ENCODE measurements at places on chromosomes 6 and 20. TPM values are rescaled to one million over a fixed set of nuclear protein-coding genes. Genes with fewer than 3 reads are reported as not detected.

The ZNF451 gene
- 47.3 TPM for polyA plus RNA-seq

The FAM83D gene
- polyA plus RNA-seq, result 14.5 TPM

The BIRC7 gene
- polyA plus RNA-seq, result 0.75 TPM

The CNPY3 gene
- polyA plus RNA-seq, result 68.5 TPM

The KCNK15 gene
- polyA plus RNA-seq, result 0.09 TPM

The TSHZ2 gene
- 12.5 TPM for polyA plus RNA-seq

The NEU1 gene
- polyA plus RNA-seq, result 78.1 TPM

The SPDEF gene
- polyA plus RNA-seq, result 0.23 TPM

The SLC17A3 gene
- 1.2 TPM for polyA plus RNA-seq

The ZBP1 gene
- 0.11 TPM for polyA plus RNA-seq

The KCNG1 gene
- polyA plus RNA-seq, result 5.7 TPM

The C20orf141 gene
- not detected for polyA plus RNA-seq

The RHAG gene
- polyA plus RNA-seq, result 0.88 TPM

The TRPC4AP gene
- polyA plus RNA-seq, result 70.1 TPM

The CRISP2 gene
- 0.12 TPM for polyA plus RNA-seq

The TTPAL gene
- 10.2 TPM for polyA plus RNA-seq

The PNLDC1 gene
- polyA plus RNA-seq, result 0.13 TPM

The SOX18 gene
- 8.0 TPM for polyA plus RNA-seq

The STXBP5 gene
- polyA plus RNA-seq, result 15.3 TPM

The CDSN gene
- polyA plus RNA-seq, result not detected

The WFDC2 gene
- polyA plus RNA-seq, result 219 TPM

The OPRL1 gene
- polyA plus RNA-seq, result 1.1 TPM

The ESR1 gene
- polyA plus RNA-seq, result 2.2 TPM

The ARHGAP18 gene
- polyA plus RNA-seq, result 35.3 TPM

The SNAP25 gene
- 6.1 TPM for polyA plus RNA-seq

The SLA2 gene
- 0.52 TPM for polyA plus RNA-seq

The SYCP2 gene
- polyA plus RNA-seq, result 4.9 TPM

The ZSCAN23 gene
- 16.6 TPM for polyA plus RNA-seq

The MEI4 gene
- polyA plus RNA-seq, result 1.3 TPM

The PNPLA1 gene
- 2.5 TPM for polyA plus RNA-seq

The SDCBP2 gene
- polyA plus RNA-seq, result 2.5 TPM

The TNF gene
- polyA plus RNA-seq, result not detected

The HAO1 gene
- 0.09 TPM for polyA plus RNA-seq

The ACOT8 gene
- 27.0 TPM for polyA plus RNA-seq

Data from renal pelvis (tissue), 12 donors.